NCI-H524 treated with DMSO at 0.1 percent for 48 hours (cell line): ENCODE measurements at places on chromosomes 3 and 15.

GRCh38 chr3:61990327-61991027 is 382.9 kb downstream of the FEZF2 start:
- no peak for DNase-seq

GRCh38 chr3:16113704-16114103 is 60.8 kb upstream of the GALNT15 start:
- no peak for DNase-seq

GRCh38 chr3:163196815-163197374 is 1700.3 kb downstream of the OTOL1 start:
- DNase-seq = no peak

DNA sequence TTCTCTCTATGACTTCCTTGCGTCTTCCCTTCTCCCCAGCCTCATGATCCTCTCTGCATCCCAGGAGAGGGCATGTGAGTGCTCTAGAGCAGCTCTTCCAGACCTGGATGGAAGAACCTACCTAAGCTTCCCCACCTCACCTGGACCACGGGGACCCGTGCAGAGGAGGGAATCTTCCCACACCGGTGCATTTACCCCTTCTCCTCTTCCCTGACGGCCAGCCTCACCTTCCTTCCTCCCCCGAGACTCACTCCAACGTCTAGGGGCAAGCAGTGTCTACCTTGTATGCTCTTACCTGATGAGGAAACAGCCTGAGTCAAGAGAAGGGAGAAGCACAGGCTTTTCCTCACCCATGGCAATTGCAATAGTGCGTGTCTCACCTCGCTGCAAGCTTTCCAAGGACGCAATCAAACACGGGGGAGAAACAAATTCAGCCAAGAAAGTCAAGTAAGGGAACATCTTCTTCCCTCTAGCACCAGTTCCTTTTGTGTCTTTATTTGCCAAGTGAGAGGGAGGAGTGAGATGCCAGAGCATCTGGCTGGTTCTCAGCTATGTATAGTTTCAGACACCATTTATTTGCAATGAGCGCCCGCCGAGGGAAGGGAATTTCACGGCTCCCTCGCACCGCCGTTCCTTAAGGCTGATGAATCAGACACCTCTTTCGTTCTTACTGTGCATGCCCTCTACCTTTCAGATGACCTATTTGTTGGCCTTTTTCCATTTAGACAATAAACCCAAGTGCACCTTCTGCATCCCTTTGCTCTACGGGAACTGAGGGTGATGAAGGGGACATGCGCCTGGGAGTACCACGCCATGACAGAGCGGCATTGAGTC is 1.8 kb upstream of the CCR9 start:
- DNase-seq = no peak

DNA sequence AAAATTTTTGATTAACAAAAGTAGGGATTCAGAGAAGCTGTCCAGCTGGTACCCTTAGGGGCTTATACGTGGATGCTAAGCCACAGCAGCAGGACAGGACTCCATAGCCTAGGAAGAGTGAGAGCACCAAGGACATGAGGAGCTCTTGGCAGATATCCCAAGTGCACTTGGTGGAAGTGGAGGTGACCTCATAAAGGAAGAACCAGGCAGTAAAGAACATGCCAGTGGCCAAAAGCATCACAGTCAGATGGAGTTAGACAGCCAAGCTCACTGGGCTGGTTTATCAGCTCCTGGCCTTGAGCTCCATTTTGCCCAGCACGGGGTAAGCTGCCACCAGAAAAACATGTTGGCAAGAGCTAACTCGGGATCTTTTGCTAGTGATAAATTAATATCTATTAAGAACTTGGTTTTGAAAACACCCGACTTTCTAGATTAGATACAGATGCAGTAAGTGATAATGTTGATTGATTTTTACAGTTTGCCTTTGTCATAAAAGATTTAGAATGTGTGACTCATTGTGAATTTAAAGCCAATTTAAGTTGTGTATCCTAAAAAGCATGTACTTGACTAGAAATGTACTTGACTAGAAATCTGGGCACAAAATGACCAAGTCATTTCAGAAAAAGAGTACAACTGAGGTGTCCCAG is 108.0 kb downstream of the CMSS1 start:
- DNase-seq = peak; percentile 95

- DNase-seq = no peak
Observed at GRCh38 chr3:72273615-72274014, 488.7 kb upstream of the PROK2 start.

DNA sequence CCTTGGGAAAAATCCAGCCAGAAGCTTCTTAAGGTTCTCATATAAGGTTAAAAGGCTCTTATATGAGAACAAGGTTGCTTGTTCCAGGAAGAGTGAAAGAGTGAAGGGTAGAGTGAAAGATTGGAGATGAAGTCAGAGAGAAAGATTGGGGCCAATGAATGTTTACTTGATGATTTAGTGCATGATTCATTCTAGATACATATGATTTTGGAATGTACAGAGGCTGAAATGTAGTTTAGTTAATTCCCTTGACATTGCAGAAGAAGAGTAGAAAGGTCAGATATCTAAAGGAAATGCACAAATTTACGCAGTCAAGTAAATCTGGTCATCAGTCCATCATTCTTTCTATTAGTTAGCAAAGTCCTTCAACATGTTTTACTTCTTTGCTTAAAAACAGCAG is 619.8 kb upstream of the ZNF717 start:
- no peak for DNase-seq

- no peak for DNase-seq
Observed at GRCh38 chr3:80000022-80000421, 232.2 kb upstream of the ROBO1 start.

DNA sequence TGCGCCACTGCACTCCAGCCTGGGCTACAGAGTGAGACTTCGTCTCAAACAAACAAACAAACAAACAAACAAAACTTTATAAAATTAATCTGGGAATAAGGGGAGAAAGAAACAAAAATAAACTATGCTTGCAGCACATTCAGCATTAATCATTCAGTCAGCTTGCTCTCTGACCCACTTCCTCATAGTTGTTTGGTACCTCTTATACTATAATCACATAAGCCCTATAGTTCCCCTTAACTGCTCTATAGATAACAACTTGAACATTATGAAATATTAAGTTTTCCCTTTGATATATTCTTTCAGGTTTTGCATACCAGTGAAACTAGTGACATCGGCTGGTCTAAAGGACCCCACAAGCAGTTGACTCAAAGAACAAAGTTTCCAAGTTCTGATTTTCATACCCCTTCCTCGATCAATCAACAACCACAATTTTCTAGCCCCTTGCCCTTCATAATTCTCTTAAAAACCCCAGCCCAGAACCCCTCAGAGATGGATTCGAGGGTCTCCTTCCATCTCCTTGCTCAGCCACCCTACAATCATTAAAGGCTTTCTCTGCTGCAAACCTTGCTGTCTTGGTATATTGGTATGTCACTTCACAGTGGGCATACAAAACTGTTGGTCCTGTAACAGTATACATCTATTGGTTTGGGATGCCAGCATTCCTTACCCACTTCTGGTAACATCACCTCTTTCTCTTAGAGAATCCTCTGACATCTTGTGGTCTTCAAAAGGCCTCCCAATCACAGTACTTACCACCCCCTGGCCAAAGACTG is 26.4 kb downstream of the BCL2L10 start:
- no peak for DNase-seq

DNA sequence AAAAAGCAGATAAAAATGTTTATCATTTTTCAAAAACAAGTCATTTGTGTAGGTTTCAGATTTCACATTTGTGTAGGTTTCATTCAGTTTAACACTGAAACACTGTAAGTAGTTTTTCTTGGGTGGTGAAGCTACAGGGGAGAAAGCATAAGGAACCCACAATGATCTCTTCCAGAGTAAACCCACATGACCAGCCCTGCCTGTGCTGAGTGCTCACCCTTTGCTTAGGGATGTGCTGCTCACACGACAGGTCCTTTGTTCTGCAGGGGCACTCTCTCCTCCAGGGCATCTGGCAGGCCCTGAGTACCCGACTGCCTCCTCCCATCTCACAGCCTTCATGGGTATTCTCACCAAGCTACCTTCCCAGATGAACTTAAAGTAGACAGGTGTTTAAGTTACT is 28.9 kb downstream of the ZXDC start:
- no peak for DNase-seq
